ENCODE measurements at places on chromosomes 7 and 10.

DNA sequence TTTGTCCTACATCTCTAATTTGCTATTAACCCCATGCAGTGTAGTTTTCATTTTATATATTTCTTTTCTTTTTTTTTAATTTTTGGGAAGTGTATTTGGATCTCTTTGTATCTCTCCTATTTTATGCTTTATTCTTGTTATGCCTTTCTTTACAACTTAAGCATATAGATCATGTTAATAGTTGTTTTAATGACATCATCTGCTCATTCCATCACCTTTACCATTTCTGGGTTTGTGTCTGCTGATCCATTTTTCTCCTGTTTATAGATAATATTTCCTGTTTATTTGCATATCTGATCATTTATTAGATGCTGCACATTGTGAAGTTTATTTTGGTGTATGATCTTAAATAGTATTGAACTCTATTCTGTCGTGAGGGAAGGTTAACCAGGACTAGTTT lies 13.7 kb downstream of the COPG2 start:
- DNase-seq, result no peak

DNA sequence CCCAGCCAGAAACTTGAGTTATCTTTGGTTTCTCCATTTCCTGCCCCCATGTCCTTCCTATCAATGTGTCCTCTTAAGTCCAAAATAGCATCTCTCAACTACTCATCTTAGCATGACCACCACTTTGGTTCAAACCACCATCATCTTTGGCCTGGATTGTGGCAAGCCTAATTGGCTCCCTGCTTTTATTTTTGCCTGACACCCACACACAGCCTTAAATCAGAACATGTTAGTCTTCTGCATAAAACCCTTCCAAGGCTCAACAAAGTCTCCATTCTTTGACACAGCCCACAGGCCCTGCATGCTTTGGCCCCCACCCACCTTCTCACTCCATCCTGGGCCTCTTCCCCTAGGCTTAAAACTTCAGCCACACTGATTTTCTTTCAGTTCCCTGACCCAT lies 2.0 kb upstream of the TSPAN14 start:
- DNase-seq, result no peak

GRCh38 chr10:34702093-34702937 lies 112.8 kb downstream of the PARD3 start:
- no peak for DNase-seq

DNA sequence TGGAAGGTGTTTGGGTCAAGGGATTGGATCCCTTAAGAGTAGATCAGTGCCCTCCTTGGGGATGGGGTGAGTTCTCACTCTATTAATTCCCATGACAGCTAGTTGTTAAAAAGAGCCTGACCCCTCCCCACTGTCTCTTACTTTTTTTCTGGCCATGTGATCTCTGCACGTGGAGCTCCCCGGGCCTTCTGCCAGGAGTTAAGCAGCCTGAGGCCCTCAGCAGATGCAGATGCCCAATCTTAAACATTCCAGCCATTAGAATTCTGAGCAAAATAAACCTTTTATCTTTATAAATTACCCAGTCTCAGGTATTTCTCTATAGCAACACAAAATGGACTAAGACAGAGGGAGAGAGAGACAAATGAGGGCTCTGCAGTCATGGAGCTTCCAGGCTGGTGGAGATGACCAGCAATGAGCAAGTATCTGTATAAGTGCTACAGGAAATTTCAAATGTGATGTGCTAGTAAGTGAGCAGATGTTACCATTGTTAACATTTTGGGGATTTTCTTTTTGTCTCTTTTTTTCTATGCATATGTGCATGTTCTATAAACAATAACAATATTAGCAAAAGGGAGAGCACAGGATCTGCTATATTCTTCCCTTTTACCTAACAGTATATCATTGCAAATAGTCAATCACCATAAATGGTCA lies 26.7 kb downstream of the PLPP4 start:
- no peak for DNase-seq

GRCh38 chr10:131495224-131495623 lies 183.7 kb upstream of the TCERG1L start:
- DNase-seq, result no peak

DNA sequence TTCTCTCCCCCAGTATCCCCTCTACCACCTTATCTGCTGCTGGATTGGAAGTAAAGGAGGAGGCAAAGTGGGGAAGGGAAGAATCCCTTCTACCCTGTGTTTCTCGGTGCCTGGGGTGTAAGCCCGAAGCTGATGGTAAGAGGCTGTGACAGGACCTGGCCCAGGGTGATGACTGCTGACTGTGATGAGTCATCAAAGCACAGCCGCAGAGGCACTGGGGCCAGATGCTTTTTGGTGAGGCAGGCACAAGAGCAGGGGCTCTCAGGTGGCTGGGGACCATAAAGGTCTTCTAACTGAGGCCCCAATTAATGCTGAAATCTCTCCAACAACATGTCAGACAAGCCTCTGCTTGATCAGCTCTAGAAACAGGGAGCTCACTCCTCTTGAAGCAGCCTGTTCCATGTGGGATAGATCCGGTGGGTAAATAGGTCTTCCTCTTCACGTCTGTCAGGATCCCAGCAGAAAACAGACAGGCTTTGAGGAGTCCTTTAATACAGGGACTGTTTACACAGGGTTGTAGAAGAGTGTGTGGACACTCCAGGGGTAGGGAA lies 86.1 kb upstream of the PCBD1 start:
- DNase-seq, result no peak

DNA sequence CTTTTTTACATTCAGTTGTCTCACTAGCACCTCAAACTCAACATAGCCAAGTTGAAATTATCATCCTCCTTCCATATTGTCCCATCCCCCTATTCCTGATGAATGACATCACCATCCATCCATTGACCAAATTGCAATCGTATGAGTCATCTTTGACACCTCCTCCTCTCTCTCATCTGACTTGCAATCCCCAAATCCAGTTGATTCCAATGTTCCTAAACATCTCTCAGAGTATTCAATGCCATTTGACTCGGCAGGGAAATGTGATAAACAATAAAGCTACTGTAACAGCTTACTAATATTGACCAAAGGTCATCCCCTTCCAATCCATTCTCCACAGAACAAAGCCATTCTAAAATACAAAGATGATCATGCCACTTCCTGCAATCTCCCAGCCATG lies 1047.8 kb downstream of the NRG3 start:
- no peak for DNase-seq

- no peak for DNase-seq
These were observed 114.8 kb downstream of the JAZF1 start for GRCh38 chr7:28065721-28066285.

GRCh38 chr10:90999512-91000172 lies 78.8 kb upstream of the ANKRD1 start:
- DNase-seq, result no peak

DNA sequence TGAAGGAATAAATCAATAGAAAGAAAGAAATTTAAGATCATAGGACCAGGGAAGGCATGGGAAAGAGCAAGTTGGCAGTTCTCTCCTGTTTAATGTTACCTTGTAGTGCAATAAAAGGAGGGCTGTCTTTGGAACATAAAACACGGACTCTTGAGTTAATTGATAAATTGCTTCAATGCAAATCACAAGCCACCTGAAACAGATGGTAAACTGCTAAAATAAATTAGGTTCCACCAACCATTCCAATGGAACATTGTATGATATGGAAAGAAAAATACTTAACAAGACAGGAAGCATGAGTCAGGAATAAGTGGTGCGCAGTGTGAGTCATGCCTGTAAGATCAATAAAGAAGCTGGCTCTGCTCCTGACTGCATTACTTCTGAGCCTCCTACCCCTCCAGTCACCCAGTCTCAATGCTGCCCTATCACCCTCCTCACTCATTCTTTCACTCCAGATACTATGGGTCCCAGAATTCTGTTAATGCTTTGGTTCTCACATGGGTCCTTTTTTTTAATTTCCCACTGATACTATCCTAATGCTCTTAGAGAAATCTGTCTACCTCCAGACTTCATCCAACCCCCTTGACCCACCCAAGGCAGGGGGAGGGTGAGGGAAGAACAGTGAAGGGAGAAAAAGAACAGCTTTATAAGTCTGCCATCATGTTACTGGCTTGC lies 78.9 kb downstream of the LRRC17 start:
- no peak for DNase-seq

DNA sequence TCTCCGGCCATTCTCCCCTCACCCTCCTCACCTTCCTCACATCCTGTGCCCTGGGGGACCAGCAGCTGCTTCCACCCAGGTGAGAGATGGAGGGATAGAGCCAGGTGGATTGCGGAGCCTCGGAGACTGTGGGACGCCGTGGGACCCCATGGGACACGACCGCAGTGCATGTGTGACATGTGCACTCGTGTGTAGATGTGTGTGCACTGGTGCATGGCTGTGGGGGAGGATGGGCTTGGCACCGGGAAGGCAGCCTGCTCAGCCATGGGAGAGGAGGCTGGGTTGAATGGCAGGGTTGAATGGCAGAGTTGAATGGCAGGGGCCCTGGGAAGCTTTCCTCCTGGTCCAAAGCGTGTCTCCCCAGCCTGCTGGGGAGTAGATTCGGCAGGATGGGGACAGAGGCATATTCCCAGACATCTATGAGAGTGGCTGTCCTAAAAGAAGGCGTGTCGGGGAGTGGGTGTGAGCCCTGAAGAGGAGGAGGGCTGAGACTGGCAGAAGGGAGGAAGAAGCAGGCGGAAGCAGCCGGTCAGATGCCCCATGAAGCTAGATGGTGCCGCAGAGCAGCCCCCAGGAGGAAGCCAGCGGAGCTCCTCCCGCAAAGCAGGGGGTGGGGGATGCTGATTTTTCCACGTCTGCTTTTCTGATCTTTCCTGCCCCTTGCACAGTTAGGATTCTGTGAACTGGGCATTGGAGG lies 815 bp downstream of the GIMAP8 start:
- DNase-seq, result peak; percentile 86

GRCh38 chr10:88964869-88965415 lies 12.4 kb upstream of the ACTA2 start:
- no peak for DNase-seq

DNA sequence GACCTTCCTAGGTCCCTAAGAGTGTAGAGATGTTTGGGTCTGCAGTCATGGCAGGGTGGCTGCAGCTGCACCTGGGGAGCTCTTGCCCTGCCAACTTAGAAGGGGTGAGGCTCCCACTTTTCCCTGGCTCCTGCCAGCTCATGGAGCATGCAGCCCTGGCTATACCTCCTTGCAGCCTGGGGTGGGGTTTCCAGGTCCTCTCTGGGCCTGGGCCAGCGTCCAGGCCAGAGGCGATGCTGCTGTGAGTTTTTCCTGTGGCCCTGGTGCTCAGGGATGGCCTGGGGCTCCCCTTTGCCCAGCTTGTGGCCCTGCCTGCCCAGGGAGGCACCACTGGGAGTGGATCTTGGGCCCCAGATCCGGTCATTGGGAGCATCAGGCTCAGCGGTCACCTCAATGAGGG lies 109.8 kb upstream of the FAM180A start:
- DNase-seq, result no peak

- no peak for DNase-seq
These were observed 171.9 kb upstream of the LRRN3 start for GRCh38 chr7:110918949-110919548.

DNA sequence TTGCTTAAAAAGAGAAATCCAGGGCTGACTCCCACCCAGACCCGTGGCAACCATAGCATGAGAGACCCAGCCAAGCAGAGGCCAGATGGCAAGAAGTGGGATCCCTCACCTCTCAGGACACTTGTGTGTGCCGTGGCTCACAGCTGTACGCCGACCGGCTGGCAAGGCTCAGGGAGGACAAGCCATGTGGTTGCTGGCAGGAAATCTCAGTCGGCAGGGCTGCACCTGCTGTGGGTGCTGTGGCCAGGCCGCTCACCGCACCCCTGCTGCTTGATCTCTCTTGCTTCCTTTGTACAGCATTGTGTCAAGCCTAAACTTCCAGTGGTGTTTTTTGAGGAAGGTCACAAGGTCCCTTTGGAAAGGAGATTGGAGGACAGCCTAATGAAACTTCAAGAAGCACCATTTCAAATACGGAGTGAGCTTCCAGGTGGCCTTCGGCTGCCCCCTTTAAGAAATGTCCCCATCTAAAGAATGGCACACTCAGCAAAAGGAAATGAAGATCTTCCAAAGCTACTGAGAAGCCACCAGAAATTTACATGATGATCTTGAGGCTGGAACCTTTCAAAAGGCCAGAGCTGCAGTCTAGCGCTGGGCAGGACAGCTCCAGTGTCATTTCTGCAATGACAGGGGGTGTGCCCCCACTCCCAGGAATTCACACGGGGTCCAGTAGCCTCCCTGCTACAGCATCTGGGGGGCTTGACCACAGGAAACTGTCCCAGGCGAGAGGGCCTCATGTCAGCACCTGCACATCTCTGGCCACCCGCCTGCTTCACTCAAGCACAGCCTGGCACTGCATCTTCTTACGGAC lies 409.0 kb upstream of the MGMT start:
- DNase-seq, result no peak

- no peak for DNase-seq
These were observed 124.2 kb downstream of the TCERG1L start for GRCh38 chr10:131187274-131187673.

- DNase-seq, result no peak
These were observed 262.8 kb upstream of the GRB10 start for GRCh38 chr7:51045319-51046102.

GRCh38 chr7:18808026-18808425 lies 309.4 kb downstream of the TWIST1 start:
- DNase-seq, result no peak

DNA sequence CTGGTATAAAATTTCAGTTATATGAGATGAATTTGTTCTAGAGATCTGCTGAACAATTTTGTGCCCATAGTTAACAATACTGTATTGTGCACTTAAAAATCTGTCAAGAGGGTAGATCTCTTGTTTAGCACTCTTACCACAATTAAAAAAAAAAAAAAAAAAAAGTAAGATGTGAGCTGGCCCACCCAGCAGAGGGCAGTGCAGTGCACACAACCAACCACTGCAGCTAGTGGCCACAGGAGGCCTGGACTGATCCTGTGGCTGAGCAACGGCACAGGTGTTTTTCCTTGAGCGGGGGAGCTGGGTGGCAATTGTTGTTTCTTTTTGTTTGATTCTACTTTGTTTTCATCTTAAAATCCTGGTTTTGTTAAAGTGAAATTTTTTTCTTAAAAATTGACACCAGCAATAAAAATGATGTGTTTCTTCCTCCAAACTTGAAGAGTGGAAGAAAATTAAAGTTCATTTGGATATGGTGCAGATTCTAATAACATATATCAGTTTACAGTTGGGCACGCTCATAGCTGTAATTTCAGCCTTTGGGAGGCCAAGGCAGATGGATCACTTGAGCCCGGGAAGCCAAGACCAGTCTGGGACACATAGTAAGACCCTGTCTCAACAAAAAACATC lies 171.1 kb upstream of the TBX20 start:
- no peak for DNase-seq

DNA sequence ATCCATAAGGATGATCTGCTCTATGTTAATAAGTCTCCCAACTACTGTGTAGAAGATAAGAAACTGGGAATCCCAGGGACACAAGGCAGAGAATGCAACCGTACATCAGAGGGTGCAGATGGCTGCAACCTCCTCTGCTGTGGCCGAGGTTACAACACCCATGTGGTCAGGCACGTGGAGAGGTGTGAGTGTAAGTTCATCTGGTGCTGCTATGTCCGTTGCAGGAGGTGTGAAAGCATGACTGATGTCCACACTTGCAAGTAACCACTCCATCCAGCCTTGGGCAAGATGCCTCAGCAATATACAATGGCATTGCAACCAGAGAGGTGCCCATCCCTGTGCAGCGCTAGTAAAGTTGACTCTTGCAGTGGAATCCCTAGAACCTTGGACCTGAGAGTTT lies 10.3 kb downstream of the WNT16 start:
- no peak for DNase-seq

GRCh38 chr7:32143301-32143700 lies 73.1 kb upstream of the PDE1C start:
- DNase-seq, result no peak
